ENCODE measurements at places on chromosomes 16 and 17. TPM values are rescaled to one million over a fixed set of nuclear protein-coding genes. Genes with fewer than 3 reads are reported as not detected.

Gene MYO15B
- 52.7 TPM for total RNA-seq

Gene CCL18
- not detected for total RNA-seq

Gene IRX5
- 1.4 TPM for total RNA-seq

Gene TBC1D28
- total RNA-seq, result not detected

Gene MARCHF10
- total RNA-seq, result 0.88 TPM

Gene CACNG5
- not detected for total RNA-seq

Gene GAS2L2
- total RNA-seq, result 0.07 TPM

Gene IGFALS
- total RNA-seq, result 0.21 TPM

Gene FASN
- total RNA-seq, result 142 TPM

Gene ZP2
- not detected for total RNA-seq

Gene ATPAF2
- 30.2 TPM for total RNA-seq

Gene ABCA8
- total RNA-seq, result 0.33 TPM

Gene NPIPB9
- total RNA-seq, result 1.7 TPM

Gene PTGES3L
- total RNA-seq, result 1.0 TPM

Gene EME1
- total RNA-seq, result 16.0 TPM

Gene EXOC7
- total RNA-seq, result 63.6 TPM

Gene TLCD3B
- total RNA-seq, result 0.43 TPM

Gene FA2H
- 33.6 TPM for total RNA-seq

Gene MFAP4
- total RNA-seq, result not detected

Gene CBX4
- 30.6 TPM for total RNA-seq

Gene SPATA22
- not detected for total RNA-seq

Gene EFTUD2
- total RNA-seq, result 135 TPM

Gene SMIM36
- not detected for total RNA-seq

Gene SLC22A31
- 1.8 TPM for total RNA-seq

Gene CLEC18C
- 0.08 TPM for total RNA-seq

Gene KRT23
- 0.29 TPM for total RNA-seq

Gene ZNF469
- total RNA-seq, result 7.7 TPM

Gene CA7
- not detected for total RNA-seq

Gene RNF157
- total RNA-seq, result 11.2 TPM

Gene CDR2L
- 75.0 TPM for total RNA-seq

Gene KIF18B
- 32.9 TPM for total RNA-seq

Gene SOCS1
- total RNA-seq, result 9.8 TPM

Gene PRAC1
- not detected for total RNA-seq

Gene EFNB3
- total RNA-seq, result 1.4 TPM

Gene MLST8
- 53.8 TPM for total RNA-seq

Gene C17orf107
- total RNA-seq, result 0.24 TPM

Gene MOSMO
- 16.3 TPM for total RNA-seq

Gene HOXB8
- 5.8 TPM for total RNA-seq

Gene SPATA20
- total RNA-seq, result 72.8 TPM

Gene QRICH2
- 0.85 TPM for total RNA-seq

Gene SULT1A2
- total RNA-seq, result 0.12 TPM

Gene RNF227
- total RNA-seq, result 1.1 TPM

Gene FAM171A2
- 2.3 TPM for total RNA-seq

All from A549 treated with Hydrocortisone at 1 μM for 4 hours (cell line).